Stimulated activated CD4-positive, alpha-beta T cell treated with anti-CD3 and anti-CD28 coated beads, TNF-alpha, amount 100 ng/mL, for 4 hours (primary cell): ENCODE measurements at places on chromosomes 16 and 17.

GRCh38 chr16:69039333-69039941 is 66.0 kb upstream of the HAS3 start:
- no peak for DNase-seq

- no peak for DNase-seq
These were observed 9.5 kb downstream of the KRT12 start for GRCh38 chr17:40857535-40857934.

DNA sequence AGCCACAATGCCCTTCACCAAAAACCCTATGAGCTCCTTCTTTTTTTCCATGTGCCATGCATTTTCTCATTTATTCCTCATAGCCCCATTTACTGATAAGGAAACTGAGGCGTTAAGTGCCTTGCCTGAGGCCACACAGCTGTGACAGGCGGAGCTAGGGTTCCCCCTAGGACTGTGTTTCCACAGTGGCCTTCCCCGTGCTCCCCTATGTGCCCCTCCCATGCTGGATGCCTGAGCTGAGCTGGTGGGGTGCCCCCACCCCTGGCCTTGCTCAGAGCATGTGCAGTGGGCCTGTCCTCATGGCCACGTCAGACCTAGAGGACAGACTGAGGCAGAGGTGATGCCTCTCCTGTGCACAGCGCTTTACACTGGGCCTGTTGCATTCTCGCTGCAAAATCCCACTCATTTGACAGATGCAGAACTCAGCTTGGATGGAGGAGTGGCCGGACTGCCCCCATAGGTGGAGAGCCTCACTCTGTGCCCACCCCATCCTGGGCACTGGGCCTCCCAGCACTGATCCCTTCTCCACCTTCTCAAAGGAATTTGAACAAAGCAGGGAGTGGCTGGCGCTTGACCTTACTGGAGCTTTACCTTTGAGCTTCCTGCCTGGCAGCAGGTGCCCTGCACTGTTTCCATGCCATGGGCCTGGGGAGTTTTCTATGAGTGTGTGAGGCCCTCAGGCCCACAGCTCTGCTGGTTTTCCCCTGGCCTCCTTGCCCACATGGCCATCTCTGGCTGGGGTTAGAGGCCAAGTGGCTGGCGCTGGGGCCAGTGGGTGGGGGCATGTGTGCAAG is 2.6 kb downstream of the MAP2K3 start:
- peak; percentile 30 for DNase-seq

- DNase-seq, result no peak
These were observed 75.2 kb upstream of the NOL11 start for GRCh38 chr17:67642488-67642887.

- DNase-seq, result no peak
These were observed 62.9 kb downstream of the IL21R start for GRCh38 chr16:27464626-27465482.

- DNase-seq, result no peak
These were observed 54.6 kb upstream of the MED9 start for GRCh38 chr17:17422217-17422610.

DNA sequence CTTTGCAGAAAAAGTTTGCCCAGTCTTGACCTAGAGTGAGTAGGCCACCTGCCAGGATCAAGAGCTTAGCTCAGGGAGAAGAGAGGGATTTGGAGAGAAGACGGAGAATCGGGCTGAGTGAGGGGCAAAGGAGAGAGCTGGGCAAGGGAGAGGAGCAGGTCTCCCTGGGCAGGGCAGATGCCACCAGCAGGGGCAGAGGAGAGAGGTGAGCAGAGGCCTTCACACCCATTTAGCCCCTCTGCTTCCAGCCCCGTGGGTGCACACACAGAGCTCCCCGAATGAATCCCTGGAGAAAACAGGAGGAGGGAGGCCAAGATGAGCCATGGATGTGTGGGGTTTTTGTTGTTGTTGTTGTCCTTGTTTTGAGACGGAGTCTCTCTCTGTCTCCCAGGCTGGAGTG is 29.2 kb downstream of the TBX4 start:
- DNase-seq, result no peak

- no peak for DNase-seq
These were observed 8.4 kb downstream of the P3H4 start for GRCh38 chr17:41803049-41804020.

DNA sequence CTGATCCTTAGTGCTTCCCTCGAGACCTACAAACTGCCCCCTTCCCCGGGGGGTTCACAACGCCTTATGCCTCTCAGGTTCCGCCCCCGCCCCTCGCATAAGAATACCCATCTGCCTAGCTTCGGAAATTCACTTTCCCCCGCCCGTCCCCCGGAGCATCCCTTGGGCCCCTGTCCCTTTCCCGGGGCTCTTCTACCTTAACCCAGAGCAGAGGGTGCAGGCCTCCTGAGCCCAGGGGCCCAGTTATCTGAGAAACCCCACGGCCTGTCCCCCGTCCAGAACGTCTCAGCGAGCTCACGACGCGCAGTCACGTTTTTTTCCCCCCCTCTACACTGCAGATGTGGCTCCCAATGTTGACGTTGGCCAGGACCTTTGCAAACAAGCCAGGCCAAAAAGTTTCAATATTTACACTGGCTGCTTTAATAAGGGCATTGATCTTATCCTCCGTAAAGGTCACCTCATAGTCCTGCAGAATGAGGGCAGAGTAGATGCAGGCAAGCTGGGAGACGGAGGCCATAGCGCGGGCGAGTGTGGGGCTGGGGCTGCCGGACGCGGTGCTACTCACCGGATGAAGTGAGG is 1.4 kb upstream of the NBR1 start:
- DNase-seq, result no peak

- no peak for DNase-seq
These were observed 610 bp downstream of the C16orf74 start for GRCh38 chr16:85750146-85750826.

DNA sequence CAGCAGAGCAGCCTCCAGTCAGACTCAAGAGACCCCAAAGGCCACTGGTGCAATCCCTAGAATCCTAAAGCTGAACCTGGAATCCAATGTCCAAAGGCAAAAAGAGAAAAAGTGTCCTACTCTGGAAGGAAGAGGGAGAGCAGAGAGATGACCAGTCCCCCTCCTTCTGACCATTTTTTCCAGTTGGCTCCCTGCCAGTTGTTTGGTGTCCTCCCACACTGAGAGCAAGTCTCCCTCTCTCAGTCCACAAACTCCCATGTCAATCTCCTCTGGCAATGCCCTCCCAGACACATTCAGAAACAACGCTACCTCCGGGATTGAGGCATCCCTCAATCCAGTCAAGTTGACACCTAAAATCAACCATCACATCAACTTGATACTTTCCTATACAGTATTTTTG is 4.3 kb upstream of the CLEC19A start:
- no peak for DNase-seq

DNA sequence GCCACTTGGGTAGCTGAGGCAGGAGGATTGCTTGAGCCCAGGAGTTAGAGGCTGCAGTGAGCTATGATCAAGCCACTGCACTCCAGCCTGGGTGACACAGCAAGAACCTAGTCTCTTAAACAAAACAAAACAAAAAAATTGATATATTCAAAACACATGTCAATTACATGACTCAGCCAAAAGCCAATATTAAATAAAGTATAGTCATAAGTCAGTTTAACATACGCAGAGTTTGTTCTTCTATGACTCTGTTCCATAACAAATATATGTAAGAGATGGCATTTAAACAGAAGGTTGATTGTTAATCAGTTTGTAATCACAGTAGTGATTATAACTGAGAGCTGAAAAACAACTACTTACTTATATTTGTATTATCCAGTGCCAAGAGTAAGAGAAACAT is 106.5 kb downstream of the CDH8 start:
- no peak for DNase-seq
